ENCODE measurements at places on chromosomes 12 and 14. TPM values are rescaled to one million over a fixed set of nuclear protein-coding genes. Genes with fewer than 3 reads are reported as not detected.

Gene MIP
- not detected for total RNA-seq

Gene TBC1D30
- total RNA-seq, result 1.5 TPM

Gene FBLN5
- 141 TPM for total RNA-seq

Gene LRRK2
- total RNA-seq, result 12.9 TPM

Gene NFYB
- 54.6 TPM for total RNA-seq

Gene RFLNA
- 0.22 TPM for total RNA-seq

Gene KRT7
- total RNA-seq, result 1.1 TPM

Gene LBHD2
- total RNA-seq, result not detected

Gene CMKLR1
- total RNA-seq, result 7.2 TPM

Gene DNAI7
- total RNA-seq, result 2.2 TPM

Gene TAS2R19
- 0.77 TPM for total RNA-seq

Gene MYH6
- 15,312 TPM for total RNA-seq

Gene VPS33A
- 7.8 TPM for total RNA-seq

Gene OR4E2
- total RNA-seq, result not detected

Gene NUDT4
- 206 TPM for total RNA-seq

Gene ATP2A2
- total RNA-seq, result 2,744 TPM

Gene NUDT14
- 30.7 TPM for total RNA-seq

Gene ING4
- 18.3 TPM for total RNA-seq

Gene TAS2R43
- not detected for total RNA-seq

Gene IL22
- total RNA-seq, result not detected

Gene E2F7
- total RNA-seq, result 0.24 TPM

Gene DIO2
- 1.6 TPM for total RNA-seq

Gene MSI1
- 4.5 TPM for total RNA-seq

Gene SERPINA12
- total RNA-seq, result not detected

Gene CPM
- 12.5 TPM for total RNA-seq

Gene NOVA1
- total RNA-seq, result 5.2 TPM

Gene SNRPF
- 18.5 TPM for total RNA-seq

Gene MAP1LC3B2
- total RNA-seq, result 2.3 TPM

Gene KRT2
- total RNA-seq, result not detected

Gene VRTN
- not detected for total RNA-seq

Gene CD69
- 0.48 TPM for total RNA-seq

Gene RPL36AL
- total RNA-seq, result 180 TPM

Gene ANO4
- not detected for total RNA-seq

Gene GRIP1
- total RNA-seq, result 22.7 TPM

Gene ST8SIA1
- 6.3 TPM for total RNA-seq

Gene VDR
- 0.97 TPM for total RNA-seq
